HCT116 (cell line): ENCODE measurements at places on chromosomes 6 and 20. TPM values are rescaled to one million over a fixed set of nuclear protein-coding genes. Genes with fewer than 3 reads are reported as not detected.

DNA sequence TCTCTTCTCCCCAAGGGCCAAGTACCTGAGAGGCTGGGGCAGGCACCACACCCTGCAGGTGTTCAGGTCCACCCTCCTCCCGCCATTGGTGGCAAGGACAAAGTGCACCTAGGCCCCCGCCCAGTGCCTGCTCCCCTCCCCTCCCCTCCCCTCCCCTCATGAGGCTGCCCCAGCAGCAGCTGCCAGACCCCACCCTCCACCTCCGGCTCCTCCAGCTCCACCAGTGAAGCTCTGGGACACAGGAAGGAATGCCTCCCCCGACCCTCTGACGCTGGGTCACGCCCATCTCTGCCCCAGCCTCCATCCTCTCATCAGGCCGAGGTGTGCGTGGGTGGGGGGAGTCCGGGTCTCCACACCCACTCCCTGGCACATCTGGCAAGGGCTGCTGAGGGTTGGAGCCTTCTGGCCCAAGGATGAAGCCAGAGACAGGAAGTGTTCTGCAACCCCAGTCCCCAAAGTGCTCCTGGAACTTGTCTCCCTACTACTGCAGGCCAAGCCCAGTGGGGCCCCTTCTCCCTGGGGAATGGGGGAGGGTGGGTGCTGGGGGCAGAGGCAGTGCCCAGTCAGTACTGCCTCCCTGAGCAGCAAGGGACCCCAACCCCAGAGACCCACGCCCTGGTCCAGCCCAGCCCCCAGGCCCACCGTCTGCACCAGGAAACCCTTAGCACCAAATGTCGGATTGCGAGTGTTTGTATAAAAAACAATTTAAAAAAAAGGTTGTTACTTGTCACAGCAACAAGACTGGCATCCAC is 1.6 kb upstream of the UCKL1 start:
- H3K27ac ChIP-seq, result peak overlapping the region; percentile 79
- no peaks in the 10 kb centered on the region for H3K27me3 ChIP-seq
- H3K4me3 ChIP-seq, result peak overlapping the region; percentile 66
- no peaks in the 10 kb centered on the region; the same call in 1 of the 2 replicates for H3K36me3 ChIP-seq

DNA sequence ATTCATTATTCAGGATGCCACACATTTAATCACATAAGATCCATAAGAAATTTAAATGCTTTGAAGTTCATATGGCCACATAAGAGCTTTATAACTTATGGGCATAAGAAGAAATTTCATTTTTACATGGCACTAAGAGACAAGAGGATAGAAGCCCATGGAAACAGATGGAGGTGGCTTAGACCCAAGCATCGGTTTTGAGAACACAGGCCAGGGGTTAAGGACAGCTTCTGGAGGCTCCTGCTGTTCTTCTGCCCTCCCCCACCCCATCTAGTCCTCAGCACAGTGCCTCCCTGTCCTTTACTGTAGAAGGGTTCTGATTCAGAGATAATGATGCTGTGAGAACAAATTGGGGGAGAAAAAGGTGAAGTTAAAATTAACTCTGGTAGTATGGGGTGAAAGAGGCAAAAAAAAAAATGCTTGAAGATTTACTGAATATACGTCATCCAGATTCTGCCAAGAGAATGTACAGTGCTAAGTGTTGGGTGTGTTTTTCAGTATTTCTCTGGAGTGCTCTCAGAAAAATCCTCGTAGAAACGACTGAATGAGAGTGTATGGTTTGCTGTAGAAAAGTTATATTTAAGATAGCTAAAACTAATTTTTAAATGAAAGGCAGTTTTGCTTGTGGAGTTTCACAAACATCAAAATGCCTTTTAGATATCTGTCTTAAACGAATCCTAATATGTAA is 539.7 kb downstream of the QKI start:
- H3K4me1 ChIP-seq, result no peaks in the 10 kb centered on the region
- DNase-seq, result no peak
- no peaks in the 10 kb centered on the region for H3K36me3 ChIP-seq

DNA sequence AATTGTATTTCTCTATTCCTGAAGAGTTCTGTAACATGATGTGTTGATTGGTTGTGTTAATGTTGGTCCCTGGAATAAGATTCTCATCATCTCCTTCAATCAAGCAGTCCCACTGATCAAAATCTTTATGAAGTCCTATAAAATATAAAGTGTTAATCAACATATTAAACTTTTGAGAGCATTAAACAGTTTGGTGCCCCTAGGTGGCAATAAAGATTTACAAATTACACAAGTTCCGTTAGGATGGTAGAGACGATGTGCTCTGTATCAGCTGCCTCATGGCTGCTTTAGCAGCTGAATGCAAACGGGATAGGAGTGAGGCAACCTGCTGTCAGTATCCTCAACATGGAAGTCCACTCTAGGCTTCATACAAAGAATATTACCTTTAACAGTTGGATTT is 16.9 kb downstream of the TDRD6 start:
- H3K36me3 ChIP-seq, result no peaks in the 10 kb centered on the region
- no peak overlapping the region for H3K27ac ChIP-seq
- no peaks in the 10 kb centered on the region for H3K4me1 ChIP-seq
- H3K4me3 ChIP-seq, result no peak overlapping the region
- peak; percentile 44 for DNase-seq

GRCh38 chr6:81636930-81637568 is 115.4 kb downstream of the TENT5A start:
- no peak for DNase-seq
- no peaks in the 10 kb centered on the region for H3K27me3 ChIP-seq
- no peak overlapping the region for H3K27ac ChIP-seq
- H3K36me3 ChIP-seq, result no peaks in the 10 kb centered on the region
- no peaks in the 10 kb centered on the region for H3K4me1 ChIP-seq

GRCh38 chr6:54463354-54464024 is 155.2 kb downstream of the TINAG start:
- H3K27ac ChIP-seq, result no peak overlapping the region
- no peak overlapping the region for H3K4me3 ChIP-seq
- no peak for DNase-seq
- no peaks in the 10 kb centered on the region for H3K4me1 ChIP-seq

DNA sequence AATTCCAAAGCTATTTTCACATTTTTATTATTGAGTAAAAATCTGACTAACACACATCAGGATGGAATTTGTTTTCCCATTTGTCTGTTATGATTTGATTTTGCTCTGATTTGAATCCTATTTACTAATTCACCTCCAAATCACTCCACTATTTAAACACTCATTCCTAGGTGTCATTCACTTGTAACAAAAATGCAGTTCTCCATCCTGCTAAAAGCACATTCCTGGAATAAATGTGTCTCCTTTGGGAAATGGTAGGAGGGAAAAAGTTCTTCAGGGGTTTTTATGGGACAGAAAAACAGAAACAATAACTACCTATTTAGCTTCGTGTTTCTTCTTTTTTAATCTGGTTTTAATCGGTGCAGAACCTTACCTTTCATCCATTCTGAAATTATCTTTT is 494.1 kb upstream of the CITED2 start:
- no peaks in the 10 kb centered on the region for H3K36me3 ChIP-seq
- no peak for DNase-seq
- no peaks in the 10 kb centered on the region for H3K4me1 ChIP-seq
- H3K4me3 ChIP-seq, result no peak overlapping the region

DNA sequence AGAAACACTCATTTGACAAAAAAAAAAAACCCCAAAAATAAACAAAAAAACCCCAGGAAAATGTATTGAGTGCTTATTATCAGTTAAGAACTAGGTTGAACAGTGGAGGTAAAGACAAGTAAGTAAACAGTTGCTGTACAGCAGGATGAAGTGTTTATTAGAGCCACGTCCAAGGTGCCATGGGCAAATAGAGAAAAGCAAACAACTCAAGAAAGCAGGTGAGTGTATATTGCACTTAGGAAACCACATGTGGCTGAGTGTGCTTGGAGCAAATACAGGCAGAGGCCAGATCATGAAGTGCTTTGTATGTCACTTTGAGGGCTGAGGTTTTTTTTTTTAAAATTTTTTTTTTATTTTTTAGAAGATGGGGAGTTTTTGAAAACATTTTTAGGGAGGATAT is 98.3 kb downstream of the MACROD2 start:
- H3K36me3 ChIP-seq, result no peaks in the 10 kb centered on the region
- no peaks in the 10 kb centered on the region for H3K4me1 ChIP-seq
- H3K4me3 ChIP-seq, result no peak overlapping the region
- H3K27ac ChIP-seq, result no peak overlapping the region
- no peaks in the 10 kb centered on the region for H3K27me3 ChIP-seq

- H3K27me3 ChIP-seq, result no peaks in the 10 kb centered on the region
- H3K36me3 ChIP-seq, result no peaks in the 10 kb centered on the region
- no peaks in the 10 kb centered on the region; the same call in 1 of the 2 replicates for H3K4me1 ChIP-seq
Measured at GRCh38 chr6:143619824-143620401, 57.9 kb upstream of the PHACTR2 start.

DNA sequence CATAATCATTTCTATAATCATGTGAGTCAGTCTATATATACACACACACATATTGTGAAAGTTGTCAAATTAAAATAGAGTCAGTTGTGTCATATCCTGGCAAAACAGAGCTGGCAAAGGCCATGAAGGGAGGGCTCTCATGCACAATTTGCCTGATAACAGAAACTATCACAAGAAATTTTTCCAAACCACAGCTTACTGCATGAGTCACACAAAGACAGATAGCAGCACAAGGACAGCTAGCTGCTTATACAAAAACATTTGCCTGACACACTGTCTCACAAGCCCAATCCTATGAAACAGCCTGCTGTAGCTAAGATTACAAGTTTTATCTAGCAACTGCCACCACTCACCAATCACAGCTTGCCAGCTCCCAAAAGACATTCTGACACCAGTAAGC is 848.5 kb upstream of the MAN1A1 start:
- no peak overlapping the region for H3K4me3 ChIP-seq
- H3K36me3 ChIP-seq, result no peaks in the 10 kb centered on the region
- DNase-seq, result no peak

DNA sequence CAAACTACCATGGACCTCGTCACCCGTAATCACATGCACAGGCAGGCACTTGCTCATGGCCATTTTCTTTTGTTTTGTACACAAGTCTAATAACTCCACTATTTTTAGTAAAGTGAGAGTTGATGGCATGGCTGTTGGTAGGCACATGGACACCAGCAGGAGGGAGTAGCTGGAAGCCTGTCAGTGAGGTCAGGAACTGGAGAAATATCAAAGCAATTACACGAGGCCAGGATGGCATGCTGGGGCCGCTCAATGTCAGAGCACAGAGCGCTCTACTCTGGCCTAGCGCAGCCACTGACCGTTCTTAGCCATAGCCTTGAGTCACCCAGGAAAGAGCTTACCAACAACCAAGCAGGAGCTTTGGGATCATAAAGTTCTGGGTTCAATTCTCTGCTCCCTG is 36.1 kb upstream of the GTSF1L start:
- H3K4me3 ChIP-seq, result no peak overlapping the region
- H3K27ac ChIP-seq, result no peak overlapping the region
- DNase-seq, result no peak
- H3K27me3 ChIP-seq, result no peaks in the 10 kb centered on the region
- H3K4me1 ChIP-seq, result 0 out of 2 replicates have a peak, but pooled peaks cover 6% of the 10 kb centered on the region
- H3K36me3 ChIP-seq, result no peaks in the 10 kb centered on the region

DNA sequence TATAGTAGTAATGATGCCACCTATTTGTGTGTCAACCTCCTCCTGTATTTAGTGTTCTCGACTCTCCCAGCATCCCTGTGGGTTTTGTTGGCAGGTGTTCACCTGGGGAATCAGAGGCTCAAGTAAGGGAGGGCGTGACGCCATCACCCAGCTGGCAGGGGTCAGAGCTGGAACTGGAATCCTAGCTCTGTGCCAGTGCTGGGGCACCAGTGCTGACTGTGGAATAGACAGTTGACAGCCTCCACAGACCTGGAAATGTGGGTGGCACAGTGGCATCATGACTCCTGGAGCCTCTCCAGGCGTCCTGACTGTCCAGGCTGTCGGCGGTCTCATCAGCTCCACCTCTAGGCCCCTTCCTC is 102.8 kb downstream of the SYCP2 start:
- H3K36me3 ChIP-seq, result no peaks in the 10 kb centered on the region
- no peaks in the 10 kb centered on the region; the same call in 1 of the 2 replicates for H3K4me1 ChIP-seq
- no peak for DNase-seq

GRCh38 chr6:91020744-91021143 is 433.9 kb upstream of the MAP3K7 start:
- no peak overlapping the region for H3K27ac ChIP-seq
- H3K36me3 ChIP-seq, result no peaks in the 10 kb centered on the region
- H3K27me3 ChIP-seq, result no peaks in the 10 kb centered on the region
- no peak overlapping the region for H3K4me3 ChIP-seq
- no peak for DNase-seq

DNA sequence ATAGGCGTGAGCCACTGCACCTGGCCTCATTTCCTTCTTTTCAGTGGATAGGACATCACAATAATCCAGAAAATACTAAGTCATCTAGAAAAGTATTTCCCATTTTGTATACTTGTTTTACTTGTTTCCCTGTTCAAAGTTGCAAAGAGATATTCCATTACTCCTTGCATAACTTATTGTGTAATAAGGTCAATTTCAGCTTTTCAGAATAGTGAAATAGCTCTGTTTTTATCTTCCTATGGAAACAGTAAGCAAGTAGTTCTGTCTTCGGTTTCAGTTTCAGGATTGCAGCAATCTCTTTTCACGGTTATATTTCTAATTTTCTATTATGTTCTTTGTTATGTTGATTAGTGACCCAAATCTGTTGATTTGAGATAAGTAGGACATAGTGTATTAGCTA is 6.0 kb downstream of the STX11 start:
- no peak overlapping the region for H3K4me3 ChIP-seq
- no peak for DNase-seq
- H3K27me3 ChIP-seq, result no peaks in the 10 kb centered on the region
- H3K4me1 ChIP-seq, result 0 out of 2 replicates have a peak, but pooled peaks cover 2% of the 10 kb centered on the region
- H3K36me3 ChIP-seq, result no peaks in the 10 kb centered on the region

DNA sequence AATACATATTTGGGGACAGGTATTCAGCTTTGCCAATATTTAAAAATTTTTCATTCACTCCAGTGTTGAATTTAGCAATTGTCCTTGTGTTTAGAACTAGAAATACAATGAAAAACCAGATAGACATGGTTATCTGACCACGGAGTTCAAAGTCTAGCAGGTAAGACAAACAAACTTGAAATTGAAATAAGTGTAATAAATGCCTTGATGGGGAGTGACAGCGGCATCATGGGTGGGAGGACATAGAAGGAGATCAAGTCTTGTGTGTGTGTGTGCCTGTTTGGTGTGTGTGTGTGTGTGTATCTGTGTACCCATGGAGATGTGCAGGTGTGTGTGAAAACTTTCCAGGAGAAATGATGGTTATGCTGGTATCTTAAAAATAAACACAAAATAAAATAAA is 750.0 kb upstream of the CITED2 start:
- DNase-seq, result no peak
- no peak overlapping the region for H3K27ac ChIP-seq
- H3K27me3 ChIP-seq, result no peaks in the 10 kb centered on the region
- H3K4me3 ChIP-seq, result no peak overlapping the region
- H3K36me3 ChIP-seq, result no peaks in the 10 kb centered on the region

- H3K27ac ChIP-seq, result no peak overlapping the region
- no peak overlapping the region for H3K4me3 ChIP-seq
- no peaks in the 10 kb centered on the region for H3K4me1 ChIP-seq
Measured at GRCh38 chr6:170224694-170225660, 65.9 kb downstream of the DLL1 start.

Gene TMEM200A
- total RNA-seq, result 22.9 TPM

Gene PDE7B
- 0.61 TPM for total RNA-seq

Gene MAPK13
- total RNA-seq, result 47.3 TPM

Gene COL11A2
- total RNA-seq, result 7.6 TPM
